ENCODE measurements at places on chromosomes 1 and 21. TPM values are rescaled to one million over a fixed set of nuclear protein-coding genes. Genes with fewer than 3 reads are reported as not detected.

GRCh38 chr1:47403321-47403910 is 12.7 kb upstream of the FOXE3 start:
- no peak for DNase-seq

DNA sequence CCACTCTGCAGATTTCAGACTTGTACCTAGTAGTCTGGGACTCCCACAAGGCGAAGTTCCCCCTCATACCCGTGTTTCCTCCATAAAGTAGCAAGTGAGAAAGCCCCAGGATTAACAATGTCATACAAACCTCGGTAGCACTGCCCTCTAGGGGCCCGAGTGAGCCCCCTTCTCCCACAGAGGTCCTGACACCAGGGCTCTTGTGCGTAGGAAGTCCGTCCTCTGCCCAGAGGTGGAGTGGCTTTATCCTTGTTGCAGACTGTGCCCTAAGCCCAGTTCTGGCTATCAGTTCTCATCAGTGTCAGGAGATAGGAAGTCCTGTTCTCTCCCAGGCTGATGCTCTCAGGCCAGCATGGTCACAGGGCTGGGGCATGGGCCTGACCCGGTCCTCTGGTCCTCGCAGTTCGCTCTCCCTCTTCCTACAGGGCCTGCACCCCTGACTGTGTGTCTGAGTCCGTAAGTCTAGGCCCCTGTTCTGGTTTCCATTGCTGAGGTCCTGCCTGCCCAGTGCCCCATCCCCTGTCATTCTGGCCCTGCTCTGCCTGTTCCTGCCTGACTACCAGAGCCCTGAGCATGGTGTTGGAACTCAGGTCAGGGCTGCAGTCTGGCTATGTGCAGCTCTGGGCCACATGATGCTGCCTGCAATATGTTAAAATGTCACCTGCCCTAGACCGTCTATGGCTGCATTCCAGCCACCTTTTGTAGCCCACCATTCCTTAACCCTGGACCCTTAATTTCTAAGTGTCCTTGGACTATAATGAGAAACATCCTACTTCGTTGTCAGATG is 285.6 kb downstream of the ASTN1 start:
- no peak for DNase-seq

- no peak for DNase-seq
Observed at GRCh38 chr21:37642493-37642892, 273.8 kb downstream of the KCNJ6 start.

DNA sequence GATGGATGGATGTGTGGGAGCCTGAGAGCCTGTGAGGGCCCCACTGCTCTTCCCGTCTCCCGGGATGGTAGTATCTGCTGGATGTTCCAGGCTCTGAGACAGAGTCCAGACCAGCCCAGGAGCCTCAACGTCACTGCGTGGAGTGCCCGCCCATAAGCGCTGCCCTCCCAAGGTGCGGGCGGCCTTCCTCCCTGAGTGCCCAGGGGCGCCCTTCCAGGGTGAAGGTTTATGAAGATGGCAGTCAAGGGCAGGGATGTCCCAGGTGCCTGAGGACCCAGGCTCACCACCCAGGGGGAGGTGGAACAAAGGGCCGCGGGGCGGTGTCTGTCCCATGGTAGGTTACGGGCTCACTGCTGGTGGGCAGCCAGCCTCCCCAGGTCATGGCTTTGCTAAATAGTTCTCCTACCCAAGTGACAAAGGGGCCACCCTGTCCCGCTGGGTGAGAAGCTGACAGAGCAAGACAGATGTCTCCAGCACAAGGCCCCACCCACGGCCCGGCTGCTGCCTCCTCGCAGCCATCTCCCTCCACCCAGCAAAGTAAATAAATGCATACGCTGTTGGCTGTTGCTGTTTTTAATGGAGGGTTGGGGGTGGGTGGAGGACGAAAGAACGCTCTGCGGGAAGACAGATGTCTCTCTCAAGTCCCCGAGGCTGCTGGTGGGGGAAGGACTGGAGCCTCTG is 9.0 kb upstream of the GPR153 start:
- no peak for DNase-seq

Gene KPRP
- total RNA-seq: not detected

Gene COL8A2
- 1.6 TPM for total RNA-seq

DNA sequence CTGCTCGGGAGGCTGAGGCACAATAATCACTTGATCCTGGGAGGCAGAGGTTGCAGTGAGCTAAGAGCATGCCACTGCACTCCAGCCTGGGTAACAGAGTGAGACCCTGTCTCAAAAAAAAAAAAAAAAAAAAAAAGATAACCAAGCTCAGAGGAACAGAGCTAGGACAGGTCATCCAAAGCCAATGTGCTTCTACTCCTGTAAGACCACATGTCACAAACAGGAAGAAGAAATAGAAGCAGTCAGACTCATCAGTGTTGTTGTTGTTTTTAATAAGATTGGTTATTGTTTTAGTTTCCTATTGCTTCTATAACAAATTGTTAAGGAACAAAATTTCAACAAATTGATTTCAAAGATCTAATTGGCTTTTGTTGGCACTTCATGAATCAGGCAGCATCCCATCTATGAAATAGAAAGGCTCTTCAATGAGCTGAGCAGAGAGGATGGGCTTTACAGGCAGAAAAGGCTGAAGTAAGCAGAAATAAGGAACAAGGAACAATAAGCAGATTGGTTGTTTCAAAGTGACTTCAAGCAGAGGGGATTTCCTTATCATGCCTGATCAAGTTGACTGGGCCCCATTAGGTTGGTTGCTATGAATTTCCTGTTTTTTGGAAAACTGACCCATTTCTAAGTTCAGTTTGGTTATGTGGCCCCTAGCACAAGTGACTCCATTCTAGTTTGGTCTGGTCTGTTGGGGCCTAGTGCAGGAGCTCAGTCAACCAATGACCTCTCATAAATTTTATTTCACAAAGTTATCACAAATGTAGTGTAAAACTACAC is 6.0 kb upstream of the AKNAD1 start:
- no peak for DNase-seq

DNA sequence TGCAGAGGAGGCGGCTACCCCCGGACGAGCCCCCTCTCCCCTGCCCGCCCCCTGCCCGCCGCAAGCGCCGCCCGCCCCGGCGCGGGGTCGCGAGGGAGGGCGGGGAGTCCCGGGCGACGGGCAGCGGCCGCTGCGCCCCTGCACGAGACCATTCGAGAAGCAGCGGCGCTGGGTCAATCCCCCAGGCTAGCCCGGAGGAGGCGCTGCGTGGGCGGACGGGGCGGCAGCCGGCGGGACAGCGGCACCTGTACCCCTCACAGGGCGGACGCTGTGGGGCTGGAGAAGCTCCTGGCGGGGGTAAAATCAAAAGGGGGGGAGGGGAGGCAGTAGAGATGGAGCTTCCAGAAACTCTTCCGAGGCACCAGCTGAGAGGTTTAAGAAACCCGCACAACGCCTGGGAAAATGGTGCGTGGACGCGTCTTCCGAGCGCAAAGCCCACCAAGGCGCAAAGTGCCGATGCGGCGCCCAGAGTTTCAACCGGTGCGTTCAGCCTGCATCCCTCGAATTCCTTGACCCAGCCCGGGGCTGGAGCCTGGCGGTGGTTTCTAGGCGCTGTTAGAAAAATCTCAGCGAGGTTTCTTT is at the start of gene PLPPR5:
PLPPR5 (minus strand) TSS at position 1 of the 582 bp plus-strand sequence. CDS start 190 bp downstream, outside the sequence.
- peak; percentile 16 for DNase-seq

GRCh38 chr1:25795211-25795610 is 4.8 kb upstream of the SELENON start:
- DNase-seq: no peak

Data from body of pancreas (tissue), 4 donors.